Lung (tissue), 17 donors: ENCODE measurements at places on chromosomes 11 and 22. TPM values are rescaled to one million over a fixed set of nuclear protein-coding genes. Genes with fewer than 3 reads are reported as not detected.

OR5AP2 gene
- polyA plus RNA-seq, result not detected

PACS1 gene
- polyA plus RNA-seq, result 22.2 TPM

HEPHL1 gene
- not detected for polyA plus RNA-seq

C11orf97 gene
- polyA plus RNA-seq, result 4.1 TPM

OR51B4 gene
- polyA plus RNA-seq, result not detected

ART5 gene
- polyA plus RNA-seq, result 0.08 TPM

GPHA2 gene
- 0.19 TPM for polyA plus RNA-seq

SCUBE2 gene
- polyA plus RNA-seq, result 2.6 TPM
